Keratinocyte (primary cell): ENCODE measurements at places on chromosomes 4 and X.
A peak's percentile ranks its signal among the peaks of the same experiment; 100 is the strongest.

DNA sequence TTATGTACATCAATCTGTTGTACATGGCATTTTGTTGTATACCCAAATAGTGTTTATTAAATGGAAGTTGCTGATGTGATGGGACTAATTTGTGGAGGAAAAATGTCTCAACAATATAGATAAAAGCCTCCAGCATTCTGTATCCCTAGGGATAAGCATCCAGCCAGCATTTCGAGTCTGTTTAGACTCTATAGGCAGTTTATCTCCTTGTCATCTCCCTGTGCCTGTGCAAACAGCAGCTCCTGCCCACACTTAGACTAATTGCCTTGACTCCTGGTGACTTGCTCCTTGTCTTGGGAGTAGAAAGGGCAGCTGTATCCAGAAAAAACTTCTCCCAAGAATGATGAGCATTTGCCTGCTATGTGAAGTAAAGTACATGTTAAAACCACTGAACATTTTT is 83.8 kb downstream of the DOCK11 start:
- DNase-seq = no peak

- no peak for DNase-seq
Measured at GRCh38 chr4:15577508-15577907, 77.6 kb downstream of the FBXL5 start.

DNA sequence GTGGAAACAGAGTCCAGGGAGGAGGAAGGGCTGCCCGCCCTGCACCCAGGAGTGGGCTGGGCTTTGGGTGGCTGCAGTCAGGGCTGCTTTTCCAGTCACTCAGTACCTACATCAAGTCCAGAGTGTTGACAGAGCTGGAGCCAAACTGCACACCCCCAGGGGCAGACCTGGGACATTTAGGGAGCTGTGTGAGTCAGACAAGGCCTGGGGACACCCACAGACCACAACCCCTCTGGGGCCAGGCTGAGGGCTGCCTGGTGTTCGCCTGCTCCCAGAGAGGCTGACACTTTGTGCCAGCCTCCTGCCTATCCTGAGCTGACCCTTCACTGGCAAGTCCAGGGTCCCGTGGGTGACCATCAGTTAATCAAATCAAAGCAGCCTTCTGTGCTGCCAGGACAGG is 240.0 kb downstream of the BCOR start:
- no peak for DNase-seq

DNA sequence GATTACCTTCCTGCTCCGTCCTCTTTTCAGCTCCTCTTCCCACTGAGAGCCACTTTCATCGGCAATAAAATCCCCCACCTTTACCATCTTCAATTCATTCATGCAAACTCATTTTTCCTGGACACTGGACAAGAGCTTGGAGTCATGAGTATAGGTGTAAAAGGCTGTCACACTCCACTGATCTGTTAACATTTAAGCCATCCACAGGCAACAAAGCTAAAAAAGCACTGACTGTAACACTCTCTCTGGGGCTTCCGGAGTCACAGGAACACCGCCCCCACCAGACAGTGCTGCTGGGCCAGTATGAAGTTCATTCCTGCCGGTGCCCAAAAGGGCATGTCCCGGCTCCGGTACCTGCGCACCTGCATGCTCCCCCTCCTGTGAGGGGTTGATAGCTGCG is 38.5 kb downstream of the MAGEB5 start:
- no peak for DNase-seq

GRCh38 chrX:11113731-11114130 is 2.6 kb downstream of the HCCS start:
- no peak for DNase-seq

DNA sequence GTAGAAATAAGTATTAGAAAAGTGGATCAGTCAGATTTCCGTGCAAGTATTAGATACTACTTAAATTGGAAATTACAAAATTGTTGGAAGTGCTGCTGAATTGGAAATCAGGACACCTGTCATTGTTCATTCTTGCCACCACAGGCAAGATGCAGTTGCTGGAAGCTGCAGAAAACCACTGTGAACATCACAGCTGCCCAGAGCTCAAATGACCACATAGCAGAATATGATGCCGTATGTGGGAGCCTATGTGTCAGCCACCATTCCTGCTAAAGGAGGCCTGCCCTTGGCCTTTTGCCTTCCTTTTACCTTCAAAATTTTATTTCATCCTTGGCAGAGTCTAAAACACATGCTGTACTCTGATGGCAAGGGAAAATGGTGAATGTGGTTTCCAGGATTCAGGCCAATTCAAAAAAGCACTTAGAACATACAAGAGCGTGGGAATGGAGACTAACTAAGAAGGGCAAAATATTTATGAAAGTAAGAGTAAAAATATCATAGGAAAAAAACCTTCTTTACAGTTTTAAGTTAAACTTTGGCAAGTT is 1005.5 kb upstream of the GRID2 start:
- no peak for DNase-seq

DNA sequence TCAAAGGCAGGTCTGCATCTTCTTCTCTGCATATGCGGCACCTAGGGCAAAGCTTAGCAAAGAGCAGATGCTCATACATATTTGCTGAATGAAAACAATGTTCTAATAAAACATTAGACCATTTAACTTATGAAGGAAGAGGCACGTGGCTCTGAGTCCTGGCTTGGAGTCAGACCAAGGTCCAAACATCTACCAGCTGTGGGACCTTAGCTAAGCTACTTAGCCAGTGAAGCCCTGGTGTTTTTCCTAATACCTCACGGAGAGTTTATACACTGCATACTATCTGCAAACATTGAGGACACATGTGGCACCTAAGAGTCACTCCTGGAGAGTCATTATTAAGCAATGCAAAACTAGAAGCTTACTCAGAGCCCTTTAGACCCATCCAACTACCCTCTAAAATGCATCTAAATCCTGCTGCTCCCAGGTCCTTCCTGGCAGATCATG is 9.0 kb downstream of the PDGFC start:
- no peak for DNase-seq

- DNase-seq = no peak
Measured at GRCh38 chr4:109303140-109303496, 660 bp upstream of the COL25A1 start.

DNA sequence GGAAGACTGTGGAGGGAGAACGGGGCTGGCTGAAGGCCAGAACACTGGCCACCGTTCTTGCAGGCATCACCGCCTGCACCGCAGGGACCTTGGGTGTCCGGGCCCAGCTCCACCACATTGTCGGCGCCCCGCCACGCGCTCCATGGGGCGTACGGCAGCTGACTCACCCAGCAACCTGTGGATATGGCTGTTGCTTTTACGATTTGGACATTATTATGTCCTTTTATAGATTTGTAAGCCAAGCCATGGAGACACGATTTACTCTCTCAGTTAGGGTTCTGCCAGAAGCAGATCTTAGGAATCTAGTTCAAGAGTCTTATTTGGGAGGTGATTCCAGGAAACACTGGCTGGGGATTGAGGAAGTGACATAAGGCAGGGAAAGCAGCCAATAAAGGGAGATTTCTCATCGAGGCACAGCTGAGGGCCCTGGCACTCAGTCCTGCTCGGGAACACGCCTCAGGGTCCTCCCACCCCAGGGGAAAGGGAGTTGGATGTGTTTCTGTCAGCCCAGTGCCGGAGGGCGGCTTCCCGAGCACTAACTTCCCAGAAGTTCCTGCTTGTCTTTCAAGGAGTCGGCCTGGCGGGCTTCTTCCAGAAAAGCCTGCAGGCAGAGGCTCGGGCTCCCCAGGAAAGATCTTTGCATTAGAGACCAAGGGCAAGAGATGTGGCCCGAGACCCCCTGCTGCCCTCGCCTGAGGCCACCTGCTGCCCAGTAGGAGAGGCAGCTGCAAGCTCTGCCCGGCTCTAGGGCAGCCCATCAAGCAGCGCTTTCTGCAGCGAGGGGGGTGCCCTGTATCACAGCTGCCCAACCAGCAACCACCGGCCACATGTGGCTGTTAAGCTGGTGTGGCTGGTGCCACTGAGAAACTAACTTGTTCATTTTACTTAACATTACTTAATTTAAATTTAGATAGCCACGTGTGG is 52.9 kb downstream of the CRMP1 start:
- no peak for DNase-seq

DNA sequence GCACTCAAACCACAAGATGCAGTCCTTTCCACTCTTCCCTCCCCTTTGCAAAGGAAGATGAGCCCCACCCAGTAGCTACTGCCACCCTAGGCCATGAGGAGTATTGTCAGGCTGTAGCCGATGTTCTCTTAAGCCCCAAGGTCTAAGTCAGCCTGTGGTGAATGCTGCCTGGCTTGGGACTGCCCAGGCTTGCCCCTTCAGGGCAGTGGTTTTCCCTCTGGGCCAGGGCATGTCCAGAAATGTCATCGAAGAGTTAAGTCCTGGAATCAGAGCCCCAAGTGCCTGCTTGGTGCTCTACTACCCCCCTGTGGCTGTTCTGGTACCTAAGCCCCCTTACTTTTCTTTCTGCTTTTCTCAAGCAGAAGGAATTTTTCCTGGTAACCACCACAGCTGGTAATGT is 11.8 kb upstream of the PGK1 start:
- peak; percentile 70 for DNase-seq

DNA sequence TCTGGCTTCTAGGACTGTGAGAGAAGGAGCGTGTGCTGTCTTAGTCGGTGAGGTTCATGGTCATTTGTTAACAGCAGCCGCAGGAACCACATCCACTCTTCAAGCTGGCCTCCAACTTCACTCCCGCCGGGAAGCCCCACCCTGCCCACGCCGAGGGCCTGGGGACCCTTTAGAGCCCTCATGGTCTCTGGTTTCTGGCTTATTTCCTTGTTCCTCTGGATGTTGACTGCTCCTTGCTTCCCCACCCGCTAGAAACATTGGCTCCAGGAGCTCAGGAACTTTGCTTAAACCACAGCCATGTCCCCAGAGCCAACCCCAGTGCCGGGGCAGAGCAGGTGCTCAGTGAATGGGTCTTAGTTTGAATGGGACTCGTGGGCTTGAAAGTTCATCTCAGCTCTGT is 40.8 kb downstream of the HTRA3 start:
- no peak for DNase-seq

DNA sequence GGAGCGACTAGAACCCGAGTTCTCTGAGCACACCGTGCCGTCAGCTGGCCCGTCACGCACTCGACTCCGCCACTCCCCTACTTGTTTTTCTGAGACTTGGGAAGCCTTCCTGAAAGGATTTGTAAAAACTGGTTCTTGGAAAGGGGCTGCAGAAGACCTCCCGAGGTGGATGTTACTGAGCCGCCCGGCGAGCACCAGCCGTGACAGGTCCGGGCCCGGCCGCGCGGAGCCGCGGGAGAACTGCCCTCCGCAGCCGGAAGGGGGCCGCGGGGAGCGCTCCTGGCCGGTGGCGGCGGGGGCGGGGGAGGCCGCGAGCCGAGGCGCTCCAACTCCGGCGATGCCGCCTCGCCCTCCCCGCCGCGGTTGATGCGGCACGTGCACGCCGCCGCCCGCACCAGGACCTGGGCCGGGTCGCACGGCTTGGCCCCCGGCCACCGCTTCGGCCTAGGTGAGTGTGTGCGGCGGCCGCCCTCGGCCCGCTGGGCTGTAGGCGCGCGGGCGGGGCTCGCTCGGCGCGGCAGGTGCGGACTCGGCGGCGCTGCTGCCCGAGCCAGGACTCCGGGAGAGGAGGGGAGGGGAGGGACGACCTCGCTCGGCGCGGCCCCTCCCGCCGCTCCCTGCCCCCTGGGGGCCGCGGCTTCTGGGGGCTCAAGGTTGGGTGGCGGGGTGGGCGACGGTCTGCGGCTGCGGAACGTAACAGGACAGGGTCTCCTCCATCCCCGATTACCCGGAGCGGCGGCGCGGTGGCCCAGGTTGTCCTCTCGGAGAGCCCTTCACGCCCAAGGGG is 1.7 kb downstream of the SPRY1 start:
- DNase-seq = no peak

DNA sequence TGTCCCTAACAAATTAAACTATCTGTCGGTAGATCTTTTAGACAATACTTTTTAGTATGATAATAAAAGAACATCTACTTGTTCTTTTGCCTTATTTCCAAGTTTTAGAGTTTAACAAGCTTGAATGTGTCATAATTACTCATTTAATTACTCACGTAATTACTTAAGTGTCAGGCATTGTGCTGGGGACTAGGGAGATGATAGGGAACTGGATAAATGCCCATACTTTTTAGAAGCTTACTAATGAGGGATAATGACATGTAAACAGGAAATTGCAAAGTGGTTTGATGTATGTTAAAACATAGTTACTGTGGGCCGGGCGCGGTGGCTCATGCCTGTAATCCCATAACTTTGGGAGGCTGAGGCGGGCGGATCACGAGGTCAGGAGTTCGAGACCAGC is 158.3 kb downstream of the DMD start:
- DNase-seq = peak; percentile 30

- DNase-seq = no peak
Measured at GRCh38 chr4:38559374-38559773, 104.6 kb upstream of the KLF3 start.

DNA sequence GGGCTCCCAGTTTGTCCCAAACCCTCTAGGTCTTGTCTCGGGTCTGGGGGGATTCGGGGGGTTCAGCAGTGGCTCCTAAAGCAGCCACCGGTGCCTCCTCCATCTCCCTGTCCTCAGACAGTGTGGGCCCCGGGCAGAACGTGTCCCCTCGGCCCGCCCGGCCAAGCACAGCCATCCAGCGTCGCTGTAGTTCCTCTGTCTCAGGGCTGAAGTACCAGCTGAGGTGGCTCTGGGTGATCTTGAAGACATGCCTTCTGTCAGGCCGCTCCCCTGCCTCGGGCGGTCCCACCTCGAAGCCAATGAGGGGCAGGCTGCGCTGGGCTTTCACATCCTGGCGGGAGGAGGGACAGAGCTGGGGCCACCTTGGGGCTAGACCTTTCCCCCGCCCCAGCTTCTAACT is 5.9 kb downstream of the TSR2 start:
- DNase-seq = no peak

DNA sequence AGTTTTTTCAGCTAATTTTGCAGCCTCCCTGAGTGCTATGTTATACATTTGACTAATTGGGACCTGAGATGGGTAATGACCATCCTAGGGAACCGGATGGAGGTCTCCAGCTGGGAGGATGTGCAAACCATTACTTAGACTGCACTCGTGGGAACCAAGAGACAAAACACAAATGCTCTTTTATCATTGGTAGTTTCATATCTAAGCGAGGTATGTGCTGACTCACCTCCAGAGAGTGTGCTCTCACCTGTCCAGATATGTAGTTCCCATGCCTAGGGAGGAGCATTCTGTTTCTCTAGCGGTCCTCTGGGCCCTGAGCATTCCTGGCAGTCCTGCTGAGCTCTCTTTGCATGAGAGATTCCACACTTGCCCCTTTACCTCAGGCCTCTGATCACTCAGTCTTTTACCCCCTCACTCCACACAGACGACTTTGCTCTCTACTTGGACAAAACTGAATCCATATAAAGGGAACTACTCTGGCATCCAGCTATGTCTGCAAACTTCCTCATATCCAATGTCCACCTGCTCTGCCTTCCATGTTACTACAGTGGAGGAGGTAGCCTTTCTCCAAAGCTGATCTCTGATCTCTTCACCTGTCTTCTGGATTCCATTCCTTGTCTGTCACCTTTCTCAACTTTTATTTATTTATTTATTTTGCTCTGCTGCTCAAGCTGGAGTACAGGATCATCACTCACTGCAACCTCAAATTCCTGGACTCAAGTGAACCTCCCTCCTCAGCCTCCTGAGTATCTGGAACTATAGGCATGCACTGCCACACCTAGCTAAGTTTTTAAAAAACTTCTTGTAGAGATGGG is 88.4 kb downstream of the LRP2BP start:
- DNase-seq = peak; percentile 63
